ENCODE measurements at places on chromosomes 5 and 9. TPM values are rescaled to one million over a fixed set of nuclear protein-coding genes. Genes with fewer than 3 reads are reported as not detected.
A peak's percentile ranks its signal among the peaks of the same experiment; 100 is the strongest.

DNA sequence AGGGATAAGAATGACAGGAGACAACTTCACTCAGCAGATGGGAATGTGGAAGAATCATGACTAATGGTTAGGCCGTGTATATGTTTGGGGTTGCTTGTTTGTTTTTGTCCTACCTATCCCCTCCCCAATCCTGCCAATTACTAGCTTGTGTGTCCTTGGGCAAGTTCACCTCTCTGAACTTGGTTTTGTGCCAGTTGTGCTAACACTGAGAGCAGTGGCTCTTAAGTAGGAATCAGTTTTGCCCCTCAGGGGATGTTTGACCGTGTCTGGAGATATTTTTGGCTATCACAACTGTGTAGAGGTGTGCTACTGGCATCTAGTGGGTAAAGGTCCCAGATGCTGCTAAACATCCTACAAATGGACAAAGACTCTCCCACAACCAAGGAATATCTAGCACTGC lies 287.0 kb downstream of the DMRT2 start:
- DNase-seq: no peak

DNA sequence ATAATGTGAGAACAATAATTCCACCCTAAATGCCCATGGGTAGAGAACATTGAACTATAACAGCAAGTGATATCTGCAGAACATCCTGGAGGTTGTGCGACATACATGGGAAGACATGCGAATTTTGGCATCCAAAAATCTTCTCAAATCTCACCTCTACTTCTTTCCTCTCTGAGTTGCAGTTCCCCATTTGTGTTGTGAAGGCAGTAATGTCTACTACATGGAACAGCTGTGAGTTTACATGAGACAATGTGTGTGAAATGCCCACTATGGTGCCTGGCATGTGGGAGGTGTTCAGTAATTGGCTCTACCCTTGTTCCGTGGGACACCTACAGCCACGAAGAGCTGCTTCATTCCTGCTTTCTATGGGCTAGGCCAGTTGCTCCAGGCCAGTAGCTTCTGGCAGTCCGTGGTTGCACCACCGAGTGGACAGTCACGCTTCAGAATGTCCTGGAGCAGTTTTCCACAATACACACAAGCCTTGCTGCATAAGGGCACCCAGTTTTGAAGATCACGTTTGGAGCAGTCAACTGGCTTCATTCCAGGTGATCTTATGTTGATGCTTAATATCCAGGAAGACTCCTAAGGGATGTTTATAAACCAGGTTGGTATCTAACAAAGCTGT lies 297.7 kb downstream of the DEPDC1B start:
- DNase-seq: no peak

DNA sequence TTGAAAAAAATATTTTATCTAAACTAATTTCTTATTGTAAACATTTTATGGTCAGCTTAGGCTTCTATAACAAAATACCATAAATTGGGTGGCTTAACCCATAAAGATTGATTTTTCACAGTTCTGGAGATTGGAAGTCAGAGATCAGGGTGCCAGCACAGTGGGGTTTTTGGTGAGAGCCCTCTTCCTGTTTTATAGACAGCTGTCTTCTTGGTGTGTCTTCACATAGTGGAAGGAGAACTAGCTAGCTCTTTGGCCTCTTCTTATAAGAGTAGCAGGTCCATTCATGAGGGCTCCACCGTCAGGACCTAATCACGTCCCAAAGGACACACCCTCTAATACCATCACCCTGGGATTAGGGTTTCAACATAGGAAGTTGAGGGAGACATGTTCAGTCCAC lies 26.6 kb downstream of the OTULINL start:
- DNase-seq: no peak

- DNase-seq: no peak
Observed at GRCh38 chr5:83510260-83510659, 38.7 kb downstream of the VCAN start.

DNA sequence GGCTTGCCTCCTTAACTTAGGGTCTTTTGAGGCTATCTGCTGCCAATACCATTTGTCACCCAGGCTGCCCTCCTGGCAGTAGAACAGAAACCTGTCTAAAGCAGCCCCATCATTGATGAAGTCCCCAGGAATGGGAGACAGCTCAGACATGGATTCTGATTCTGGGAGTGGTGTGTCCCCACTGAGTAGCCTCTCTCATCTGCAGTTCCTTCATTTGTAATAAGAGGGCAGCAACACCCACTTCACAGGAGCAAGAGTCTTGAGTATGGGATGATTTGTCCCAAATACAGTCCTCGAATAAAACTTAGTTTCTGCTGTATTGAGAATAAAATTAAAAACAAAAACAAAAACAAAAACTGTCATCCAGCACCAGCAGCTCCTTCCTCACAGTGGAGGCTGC lies 167.6 kb downstream of the ASTN2 start:
- DNase-seq: no peak

- no peak for DNase-seq
Observed at GRCh38 chr5:58582019-58582802, 664 bp upstream of the RAB3C start.

- DNase-seq: no peak
Observed at GRCh38 chr9:8723195-8723594, 923.6 kb upstream of the DMAC1 start.

- peak; percentile 94 for DNase-seq
Observed at GRCh38 chr5:138753794-138754698, 821 bp downstream of the CTNNA1 start.

DNA sequence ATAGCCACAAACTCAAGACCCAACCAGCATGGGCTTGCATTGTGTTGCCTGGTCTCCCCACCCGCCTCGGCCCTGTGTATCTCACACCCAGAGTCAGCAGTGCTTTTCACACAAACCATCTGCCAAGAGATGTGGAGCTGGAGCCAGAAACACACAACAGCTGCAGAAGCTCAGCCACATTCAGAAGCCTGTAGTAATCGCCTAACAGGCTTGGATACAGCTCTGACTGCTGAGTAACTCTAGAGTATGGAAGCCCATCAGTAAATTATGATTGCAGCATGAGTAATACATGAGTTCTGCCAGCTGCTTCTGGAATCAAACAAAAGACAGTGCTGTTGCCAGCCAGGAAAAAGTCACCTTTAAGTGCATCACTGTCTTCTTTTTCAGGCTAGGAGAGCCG lies 16.0 kb downstream of the TEK start:
- DNase-seq: peak; percentile 68

- no peak for DNase-seq
Observed at GRCh38 chr9:37036776-37037502, 2.9 kb upstream of the PAX5 start.

DNA sequence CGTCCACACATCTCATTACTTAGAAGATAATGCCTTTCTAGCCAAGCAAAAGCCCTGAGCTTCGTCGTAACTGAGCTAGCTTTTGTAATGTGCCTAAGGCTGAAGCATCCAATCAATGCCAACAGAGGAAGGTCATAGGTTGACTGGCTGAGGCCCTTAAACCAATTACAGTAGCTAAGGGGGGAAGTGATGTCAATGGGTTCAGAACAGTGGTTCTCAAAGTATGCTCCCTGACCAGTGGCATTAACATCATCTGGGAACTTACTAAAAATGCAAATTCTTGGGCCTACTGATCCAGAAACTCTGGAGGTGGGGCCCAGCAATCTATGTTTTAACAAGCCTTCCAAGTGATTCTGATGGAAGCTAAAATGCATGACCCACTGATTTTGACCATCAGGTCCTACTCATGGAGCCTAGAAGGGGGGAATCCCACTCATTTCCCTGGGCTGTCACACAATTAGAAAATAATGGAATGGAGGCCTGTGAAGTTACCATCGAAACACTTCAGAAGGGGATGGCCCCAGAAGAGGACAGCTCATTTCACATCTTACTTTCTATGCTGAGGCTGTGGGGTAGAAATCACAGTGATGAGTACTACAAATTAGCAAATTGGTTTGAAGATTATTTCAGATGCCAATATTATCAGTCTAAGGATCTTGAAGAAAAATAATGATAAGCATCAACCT lies 4.8 kb upstream of the VLDLR start:
- no peak for DNase-seq

- no peak for DNase-seq
Observed at GRCh38 chr9:16642421-16643109, 227.9 kb downstream of the BNC2 start.

GRCh38 chr9:123866497-123866896 lies 63.4 kb downstream of the DENND1A start:
- DNase-seq: no peak

DNA sequence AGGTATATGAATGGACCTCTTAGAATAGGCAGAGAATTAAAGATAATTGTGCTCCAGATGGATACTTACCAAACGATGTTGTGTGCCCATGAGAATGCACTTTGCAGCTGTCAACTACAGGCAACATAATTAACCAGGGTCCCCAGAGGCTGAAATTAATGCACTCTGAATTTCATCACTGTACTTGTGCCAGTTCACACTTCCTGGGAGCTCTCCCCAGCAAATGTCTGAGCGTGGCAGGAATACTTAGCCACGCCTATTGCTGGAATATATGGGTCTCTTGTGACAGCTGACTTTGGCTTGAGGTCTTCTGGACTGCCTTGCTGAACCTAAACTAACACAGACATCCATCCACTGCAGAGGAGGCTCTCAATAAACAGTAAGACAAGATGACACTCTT lies 11.9 kb upstream of the C1QTNF2 start:
- DNase-seq: no peak

DNA sequence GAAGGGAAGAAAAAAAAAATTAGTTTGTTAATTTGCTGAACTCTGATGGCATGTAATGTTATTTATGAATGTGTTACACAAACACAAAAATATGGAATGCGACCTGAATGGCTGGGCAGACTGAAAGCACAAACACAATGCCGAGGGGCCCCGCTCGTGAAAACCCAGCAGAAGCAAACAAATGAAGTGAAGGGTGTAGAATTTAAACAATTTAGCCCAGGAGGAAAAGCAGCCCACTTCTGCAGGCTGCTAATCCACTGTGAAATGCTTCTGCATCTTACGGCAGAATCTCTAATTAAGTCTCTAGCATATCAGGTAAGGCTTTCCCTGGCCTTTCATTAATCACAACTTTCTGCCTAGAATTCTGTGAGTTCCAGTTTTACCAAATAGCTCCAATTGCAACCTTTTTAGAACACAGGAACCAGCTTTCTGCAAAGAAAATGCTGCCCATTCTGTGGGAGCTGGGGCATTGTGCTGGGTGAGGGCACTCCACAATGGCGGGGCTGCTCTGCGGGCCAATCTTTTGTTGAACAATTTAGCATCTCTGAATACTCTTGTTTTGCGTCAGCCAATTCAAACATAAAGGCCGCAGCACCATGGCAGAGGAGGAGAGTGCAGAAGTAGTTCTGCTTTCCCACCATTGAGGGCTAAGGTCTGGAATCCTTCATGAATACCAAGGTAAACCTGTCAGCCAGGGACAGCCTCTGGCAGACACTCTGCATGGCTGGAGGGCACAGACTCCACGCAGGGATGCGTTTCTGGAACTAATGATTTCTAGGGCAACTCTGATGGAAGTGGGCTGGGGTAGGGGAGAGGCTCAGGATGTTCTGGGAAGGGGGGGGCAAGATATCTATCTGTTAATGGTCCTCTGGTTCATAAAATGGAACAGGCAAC lies 66.4 kb downstream of the PTCH1 start:
- DNase-seq: no peak

GRCh38 chr5:95748133-95748532 lies 17.0 kb downstream of the RHOBTB3 start:
- no peak for DNase-seq

GRCh38 chr9:3664044-3664443 lies 138.2 kb upstream of the RFX3 start:
- DNase-seq: no peak

DNA sequence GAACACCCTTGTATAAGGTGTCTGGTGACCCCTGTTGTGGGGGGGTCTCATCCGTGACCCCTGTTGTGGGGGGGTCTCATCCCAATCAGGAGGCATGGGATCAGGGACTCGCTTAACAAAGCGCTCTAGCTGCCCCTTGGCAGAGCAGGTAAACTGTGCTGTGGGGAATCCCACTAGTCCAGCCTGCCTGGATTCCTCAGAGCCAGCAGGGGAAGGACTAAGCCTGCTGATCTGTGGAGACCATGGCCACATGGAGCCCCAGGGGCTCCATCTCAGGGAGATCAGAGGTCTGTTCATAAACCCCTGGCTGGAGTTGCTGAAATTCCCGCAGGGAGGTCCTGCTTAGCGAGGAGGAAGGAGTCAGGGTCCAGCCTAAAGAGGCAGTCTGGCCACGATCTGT lies 45.8 kb upstream of the TXNDC8 start:
- no peak for DNase-seq

DNA sequence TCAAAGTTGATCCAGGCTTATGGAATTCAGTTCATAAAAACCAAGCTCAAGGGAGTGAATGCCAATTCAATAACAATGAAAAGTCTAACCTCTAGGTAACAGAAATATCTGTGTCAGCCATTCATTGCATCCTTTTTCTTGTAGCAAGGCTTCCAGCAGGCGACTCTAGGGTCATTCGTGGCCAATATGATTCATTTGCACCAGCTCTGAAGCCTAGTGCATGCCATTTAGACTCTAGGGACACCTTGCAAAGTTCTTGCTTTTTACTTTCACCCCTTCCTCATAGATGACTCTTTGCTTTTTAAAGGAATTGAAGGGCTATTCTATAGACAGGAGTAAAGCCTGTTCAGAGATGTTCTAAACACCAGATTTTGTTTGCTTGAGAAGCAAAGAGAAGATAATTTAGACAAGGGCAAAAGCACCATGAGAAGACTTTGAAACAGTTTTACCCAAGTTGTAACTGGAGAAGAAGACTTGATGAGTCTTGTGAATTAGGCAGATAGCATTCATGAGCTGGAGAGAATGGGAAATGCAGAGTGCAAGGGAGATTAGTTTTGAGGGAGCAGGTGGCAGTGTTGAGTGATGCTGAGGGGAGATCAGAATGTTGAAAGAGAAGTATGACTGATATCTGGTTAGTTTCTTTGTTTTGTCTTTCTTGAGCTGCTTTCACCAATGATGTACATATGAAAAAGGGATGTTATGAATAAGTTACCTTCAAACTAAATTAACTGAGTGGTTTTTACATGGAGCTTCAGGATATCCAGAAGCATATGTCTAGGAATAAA lies 94.5 kb downstream of the F2RL2 start:
- DNase-seq: no peak

SREK1 gene
- total RNA-seq: 30.2 TPM

SHC3 gene
- 0.35 TPM for total RNA-seq

MYORG gene
- total RNA-seq: 10.2 TPM

PRRX2 gene
- 0.68 TPM for total RNA-seq

SPINK4 gene
- not detected for total RNA-seq

UGT3A1 gene
- total RNA-seq: not detected

FRMPD1 gene
- 0.75 TPM for total RNA-seq

All from heart left ventricle (tissue), 16 donors.